ENCODE measurements at places on chromosomes 7 and 10.

DNA sequence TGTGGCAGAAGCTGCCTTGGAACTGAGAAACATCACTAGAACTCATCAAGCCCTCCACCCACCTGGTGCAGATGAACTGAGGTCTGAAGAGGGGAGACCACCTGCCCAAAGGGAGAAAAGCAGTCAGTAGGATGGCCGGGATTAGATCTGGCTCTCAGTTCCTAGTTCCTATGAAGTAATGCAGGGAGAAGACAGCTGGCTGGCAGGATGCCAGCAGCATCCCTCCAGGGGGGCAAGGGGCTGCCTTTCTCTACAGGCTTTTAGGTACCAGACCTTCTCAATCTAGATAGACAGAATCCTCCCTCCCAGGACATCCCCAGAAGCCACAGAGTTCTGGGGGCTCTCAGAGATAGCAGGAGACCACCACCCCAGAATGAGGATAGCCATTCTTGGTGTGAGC lies 7.8 kb downstream of the CRHR2 start:
- no peak for DNase-seq

DNA sequence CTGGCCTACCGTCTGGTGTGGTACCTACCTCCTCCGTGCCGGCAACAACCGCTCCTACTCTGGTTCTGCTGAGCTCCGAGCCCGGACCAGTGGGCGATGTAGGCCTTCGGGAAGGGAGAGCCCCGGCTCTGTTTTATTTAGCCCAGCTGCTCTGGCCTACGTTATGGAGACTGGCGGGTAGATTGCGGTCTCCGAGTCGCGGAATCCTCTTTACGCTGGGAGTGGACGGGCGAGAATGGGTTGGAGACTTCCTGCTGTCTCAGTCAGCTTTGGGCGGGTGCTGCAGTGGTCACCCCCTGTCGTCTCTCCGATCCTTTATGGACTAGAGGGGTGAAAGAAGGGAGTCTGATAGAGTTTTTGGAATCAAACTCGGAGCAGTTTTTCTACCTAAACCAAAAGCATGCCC lies 406 bp downstream of the CBLL1 start:
- no peak for DNase-seq

- DNase-seq, result no peak
Measured at GRCh38 chr10:34689053-34689452, 126.0 kb downstream of the PARD3 start.

DNA sequence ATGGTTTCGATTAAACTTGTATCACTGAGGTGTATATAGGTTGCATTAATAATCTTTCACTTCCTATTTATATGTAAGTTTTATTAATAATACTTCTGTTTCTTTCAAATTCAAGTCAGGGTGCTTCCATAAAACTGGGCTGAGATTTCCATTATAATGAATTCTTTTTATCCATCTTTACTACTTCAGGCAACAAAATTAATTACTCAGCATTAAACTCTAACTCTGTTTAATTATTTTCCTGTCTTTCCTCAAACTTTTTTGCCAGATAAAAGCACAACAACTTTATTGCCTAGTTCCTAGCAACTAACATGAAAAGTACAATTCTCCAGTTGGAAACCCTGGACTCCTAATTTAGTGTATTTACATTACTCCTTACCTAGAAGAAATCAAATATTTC lies 3.0 kb upstream of the MINDY3 start:
- no peak for DNase-seq

- no peak for DNase-seq
Measured at GRCh38 chr10:126373147-126373546, 15.1 kb downstream of the ADAM12 start.

GRCh38 chr10:84089162-84089561 lies 50.1 kb upstream of the GHITM start:
- DNase-seq, result no peak

- no peak for DNase-seq
Measured at GRCh38 chr10:96842896-96843723, 11.0 kb downstream of the LCOR start.

DNA sequence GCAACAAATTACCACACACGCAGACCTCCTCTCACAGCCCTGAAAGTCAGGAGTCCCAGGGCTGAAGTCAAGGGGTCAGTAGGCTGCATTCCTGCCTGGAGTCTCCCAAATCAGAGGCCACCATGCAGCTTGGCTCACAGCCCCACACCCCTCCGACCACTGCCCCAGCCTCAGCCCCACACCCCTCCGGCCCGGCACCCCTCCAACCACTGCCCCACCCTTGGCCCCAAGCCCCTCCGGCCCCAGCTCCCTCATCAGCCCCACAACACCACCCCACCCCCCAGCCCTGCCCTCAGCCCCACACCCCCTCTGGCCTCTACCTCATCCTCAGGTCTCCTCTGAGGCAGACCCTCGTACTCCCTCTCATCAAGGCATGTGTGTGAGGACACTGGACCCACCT lies 85.7 kb downstream of the DIP2C start:
- DNase-seq, result no peak

GRCh38 chr10:28363376-28363775 lies 60.5 kb upstream of the MPP7 start:
- no peak for DNase-seq

- no peak for DNase-seq
Measured at GRCh38 chr7:24851786-24852185, 94.5 kb upstream of the GSDME start.

Data from stimulated activated CD4-positive, alpha-beta T cell treated with anti-CD3 and anti-CD28 coated beads, Interleukin-1b, Interleukin-23, amount 100 ng/mL, for 1 hour (primary cell).